CD4-positive, alpha-beta T cell treated with Interleukin-17A for 4 hours (primary cell): ENCODE measurements at places on chromosomes 1 and 21.

DNA sequence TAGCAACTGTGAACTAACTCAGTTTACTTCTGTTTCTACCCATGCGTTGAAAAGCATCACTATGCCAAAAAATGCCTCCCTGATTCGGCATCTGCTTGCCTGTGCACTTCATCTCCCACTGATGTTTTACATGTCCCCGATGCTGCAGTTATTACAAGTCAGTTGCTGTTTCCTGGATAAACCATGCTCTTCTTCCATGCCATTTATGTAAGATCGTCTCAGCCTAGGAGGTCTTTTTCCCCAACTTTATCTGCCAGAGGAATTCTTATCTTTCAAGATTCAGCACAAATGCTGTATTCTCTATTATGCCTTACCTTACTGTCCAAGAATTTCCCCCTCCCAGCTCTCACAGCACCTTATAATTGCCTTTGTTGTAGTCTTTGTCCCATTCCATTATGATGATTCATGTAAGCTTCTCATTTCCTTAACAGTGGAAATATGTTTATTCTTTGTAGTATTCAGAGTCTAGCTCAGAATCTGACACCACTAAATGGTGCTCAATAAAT, 30.0 kb downstream of the PRKACB start:
- no peak for DNase-seq

DNA sequence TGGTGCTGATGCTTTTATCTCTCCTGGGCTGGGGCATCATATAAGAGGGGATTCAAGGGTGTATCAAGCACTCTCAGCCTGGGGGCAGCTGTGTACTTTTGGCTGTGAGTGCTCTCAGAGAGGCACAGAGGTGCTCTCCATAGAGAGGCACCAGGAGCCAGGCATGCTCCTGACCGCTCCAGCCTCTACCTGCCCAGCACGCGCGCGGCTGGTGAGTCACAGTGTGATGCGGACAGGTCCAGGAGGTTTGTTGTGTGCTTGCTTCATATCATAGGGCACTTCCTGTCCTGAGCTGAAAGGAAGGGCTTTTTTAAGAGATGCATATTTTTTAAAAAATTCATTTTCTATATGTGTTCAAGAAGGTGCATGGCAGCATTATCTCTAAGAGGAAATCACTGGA, 93.6 kb upstream of the BCAR3 start:
- DNase-seq = no peak

DNA sequence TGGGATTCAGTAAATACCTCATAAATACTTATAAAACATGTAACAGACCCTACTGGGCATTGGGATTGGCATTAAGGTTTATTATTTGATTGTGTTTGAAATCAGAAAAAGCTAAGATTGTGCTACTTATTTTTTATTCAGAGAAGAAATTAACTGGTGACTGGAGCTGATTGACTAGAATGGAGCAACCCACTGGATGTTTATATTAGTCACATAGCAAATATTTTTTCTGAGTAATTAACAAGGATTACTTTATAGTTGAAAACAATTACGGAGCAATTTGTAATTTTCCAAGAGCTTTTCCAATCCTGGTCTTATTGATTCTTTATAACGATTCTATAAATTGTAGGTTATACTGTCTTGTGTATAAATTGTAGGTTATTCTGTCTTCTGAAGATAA, 208.7 kb downstream of the HLX start:
- no peak for DNase-seq

- DNase-seq = peak; percentile 50
These were observed 10.6 kb downstream of the TNFRSF1B start for GRCh38 chr1:12177156-12177998.

DNA sequence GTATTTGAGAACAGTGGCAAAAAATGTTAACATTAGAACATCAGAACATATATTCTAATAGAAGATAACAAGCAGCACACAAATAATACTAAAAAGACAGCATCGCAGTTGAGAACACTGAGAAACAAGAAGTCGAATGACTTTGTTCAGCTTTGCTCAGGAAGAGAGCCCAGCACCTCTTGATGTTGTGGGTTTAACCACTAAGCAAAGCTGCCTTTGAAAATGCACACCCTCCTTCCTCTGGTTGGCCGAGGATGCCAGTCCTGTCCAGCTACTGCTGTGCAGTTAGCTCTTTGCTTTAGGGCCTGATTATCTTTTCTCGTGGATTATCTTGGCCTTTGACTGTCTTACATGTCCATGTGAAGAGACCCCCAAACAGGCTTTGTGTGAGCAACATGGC, 60.5 kb downstream of the SPATA46 start:
- no peak for DNase-seq

DNA sequence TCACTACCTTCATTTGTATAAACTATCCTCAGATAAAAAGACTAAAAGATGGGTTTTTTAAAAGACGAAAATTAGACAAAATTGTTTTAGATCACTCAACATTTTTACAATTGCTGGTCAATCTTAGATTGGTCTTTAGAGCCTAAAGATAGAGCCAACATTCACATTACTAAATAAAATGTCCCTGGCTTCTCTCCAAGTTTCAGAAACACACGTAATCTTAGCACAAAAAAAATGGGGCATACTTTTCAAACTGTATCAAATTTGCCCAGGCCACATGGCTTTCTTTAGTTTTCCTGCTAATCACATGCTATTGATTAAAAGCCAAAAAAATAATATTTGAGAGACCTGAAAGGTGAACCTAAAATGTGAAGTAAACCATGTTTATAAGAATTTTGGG, 288.1 kb downstream of the DPYD start:
- DNase-seq = no peak

DNA sequence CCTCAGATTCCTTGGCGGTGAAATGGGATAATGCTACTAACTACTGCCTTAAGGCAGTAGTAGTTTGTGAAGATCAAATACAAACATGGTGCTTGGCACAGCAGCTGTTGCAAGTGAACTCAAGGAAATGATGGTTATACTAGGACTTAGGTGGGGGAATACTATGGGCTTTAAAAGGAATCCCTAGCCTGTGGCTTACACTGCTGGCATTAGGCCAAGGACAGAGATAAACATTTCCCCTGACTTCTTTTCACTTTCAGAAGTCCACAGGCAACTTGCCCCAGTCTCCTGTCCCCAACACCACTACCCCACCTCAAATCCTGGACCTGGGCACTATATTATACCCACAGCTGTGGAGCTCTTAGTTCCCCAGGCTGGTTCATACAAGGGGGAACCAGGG, 13.1 kb upstream of the VAMP4 start:
- no peak for DNase-seq

- DNase-seq = no peak
These were observed 13.7 kb upstream of the SRP9 start for GRCh38 chr1:225763716-225764548.

- DNase-seq = no peak
These were observed 251.4 kb downstream of the FAM72C start for GRCh38 chr1:143720087-143721023.

GRCh38 chr1:112431038-112431437, 35.0 kb downstream of the CTTNBP2NL start:
- DNase-seq = no peak

- DNase-seq = no peak
These were observed 87.4 kb downstream of the GREM2 start for GRCh38 chr1:240524356-240525069.

GRCh38 chr1:203342192-203342940, 8.6 kb downstream of the FMOD start:
- peak; percentile 68 for DNase-seq

- peak; percentile 38 for DNase-seq
These were observed 28.9 kb downstream of the OBSCN start for GRCh38 chr1:228236744-228237143.

DNA sequence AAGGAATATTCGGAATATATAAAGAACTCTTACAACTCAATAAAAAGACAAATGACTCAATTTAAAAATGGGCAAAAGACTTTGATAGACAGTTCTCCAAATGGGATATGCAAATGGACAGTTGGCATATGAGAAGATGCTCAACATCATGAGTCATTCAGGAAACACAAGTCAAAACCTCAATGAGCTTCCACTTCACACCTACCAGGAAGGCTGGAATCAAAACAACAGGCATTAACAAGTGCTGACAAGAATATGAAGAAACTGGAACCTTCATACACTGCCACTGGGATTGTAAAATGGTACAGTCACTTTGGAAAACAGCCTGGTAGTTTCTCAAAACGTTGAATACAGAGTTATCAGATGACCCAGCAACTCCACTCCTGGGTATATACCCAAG, 17.2 kb downstream of the PGBD5 start:
- no peak for DNase-seq

- no peak for DNase-seq
These were observed 37.8 kb upstream of the S1PR1 start for GRCh38 chr1:101198842-101199636.

GRCh38 chr1:63679076-63679475, 85.9 kb downstream of the PGM1 start:
- no peak for DNase-seq
